ENCODE measurements at places on chromosomes 7 and 10.
A peak's percentile ranks its signal among the peaks of the same experiment; 100 is the strongest.

DNA sequence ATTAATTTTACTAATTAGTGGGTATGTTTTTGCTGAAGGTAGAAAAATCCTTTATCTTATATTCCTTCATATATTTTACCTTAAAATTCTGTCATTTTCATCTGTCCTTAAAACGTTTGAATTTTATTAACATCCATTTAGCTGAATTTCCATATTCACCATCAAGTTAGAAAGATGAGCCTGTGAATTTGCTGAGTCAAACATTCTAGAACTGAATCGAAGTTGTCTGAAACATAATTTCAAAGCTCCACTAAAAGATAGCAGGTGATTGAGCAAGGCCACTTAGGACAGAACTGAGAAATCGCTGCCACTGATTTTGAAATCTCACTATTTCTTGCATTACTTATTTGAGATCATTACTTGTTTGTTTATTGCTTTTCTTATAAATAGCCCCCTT, 17.5 kb downstream of the HGF start:
- H3K4me3 ChIP-seq, result no peak overlapping the region
- no peak for DNase-seq
- no peaks in the 10 kb centered on the region for H3K36me3 ChIP-seq
- H3K4me1 ChIP-seq, result no peaks in the 10 kb centered on the region
- no peaks in the 10 kb centered on the region for H3K27me3 ChIP-seq
- no peak overlapping the region for H3K27ac ChIP-seq

DNA sequence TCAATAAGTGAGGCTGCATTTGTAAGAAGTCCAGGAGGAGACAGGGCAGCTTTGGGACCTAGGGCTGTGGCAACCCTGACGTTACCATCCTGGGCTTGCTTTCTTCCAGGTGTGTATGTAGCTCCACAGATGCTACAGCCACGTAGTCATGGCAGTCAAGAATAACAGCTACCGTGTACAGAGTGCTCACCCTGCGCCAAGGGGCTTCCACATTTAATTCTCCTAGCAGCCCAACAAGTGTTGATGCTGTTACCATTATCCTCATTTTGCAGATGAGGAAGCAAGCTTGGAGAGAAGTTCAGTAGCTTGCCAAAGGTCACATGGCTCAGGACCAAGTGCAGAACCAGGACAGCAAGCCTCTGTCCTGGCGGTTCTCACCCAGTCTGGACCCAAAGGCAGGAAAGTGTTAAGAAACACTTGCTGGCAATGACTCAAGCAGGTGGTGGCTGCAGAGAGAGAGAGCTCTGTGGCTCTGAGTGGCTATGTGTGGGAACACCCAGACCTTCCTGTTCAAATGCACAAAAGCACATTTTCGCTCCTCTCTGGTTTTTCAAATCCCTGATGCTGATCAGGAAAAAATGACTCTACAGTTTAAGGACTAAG, 89.8 kb downstream of the CREM start:
- no peak for DNase-seq
- H3K4me3 ChIP-seq, result no peak overlapping the region
- H3K36me3 ChIP-seq, result no peaks in the 10 kb centered on the region
- no peaks in the 10 kb centered on the region for H3K27me3 ChIP-seq
- peak overlapping the region; percentile 53 for H3K27ac ChIP-seq

- no peaks in the 10 kb centered on the region for H3K27me3 ChIP-seq
- no peak for DNase-seq
- H3K36me3 ChIP-seq, result no peaks in the 10 kb centered on the region
Measured at GRCh38 chr10:72173619-72174296, 42.1 kb upstream of the ANAPC16 start.

DNA sequence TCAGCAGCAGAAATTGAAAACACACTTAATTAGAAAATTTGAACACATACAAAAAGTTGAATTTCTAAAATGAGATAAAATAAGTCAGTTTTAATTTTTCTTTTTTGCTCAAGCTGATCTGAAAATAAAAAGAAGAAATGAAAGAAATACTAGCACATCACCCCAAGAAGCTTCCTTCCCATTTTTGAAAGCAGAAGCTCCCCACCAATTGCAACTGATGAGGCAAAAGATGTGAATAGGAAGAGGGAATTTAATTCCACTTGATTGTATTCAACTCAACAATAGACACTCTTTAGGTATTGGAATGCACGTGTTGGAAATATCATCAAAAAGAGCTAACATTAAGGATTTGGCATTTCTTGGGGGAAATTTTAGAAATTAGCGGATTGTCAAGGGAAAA, 175.8 kb downstream of the TRIL start:
- no peaks in the 10 kb centered on the region for H3K36me3 ChIP-seq
- H3K4me1 ChIP-seq, result no peaks in the 10 kb centered on the region
- no peak overlapping the region for H3K27ac ChIP-seq
- DNase-seq, result no peak
- no peak overlapping the region for H3K4me3 ChIP-seq
- no peaks in the 10 kb centered on the region for H3K27me3 ChIP-seq

DNA sequence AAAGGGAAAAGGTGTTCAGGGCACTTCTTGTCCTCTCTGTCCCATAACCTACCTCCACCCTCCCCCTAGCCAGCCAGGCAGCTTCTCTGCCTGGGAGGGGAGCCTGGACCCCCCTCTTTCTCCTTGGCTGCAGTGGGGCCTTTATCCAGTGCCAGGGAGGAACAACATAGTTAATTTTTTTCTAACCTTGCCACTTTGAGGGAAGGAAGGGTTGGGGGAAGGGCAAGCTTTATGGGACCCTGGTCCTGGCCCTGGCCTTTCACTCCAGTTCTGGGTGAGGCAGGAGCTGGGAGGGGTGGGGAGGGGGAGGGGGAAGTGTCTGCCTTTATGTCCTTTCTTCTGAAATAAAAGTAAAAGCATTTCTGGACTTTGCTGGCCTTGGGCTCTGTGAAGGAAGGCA, 4.5 kb downstream of the VGF start:
- H3K36me3 ChIP-seq, result no peaks in the 10 kb centered on the region
- H3K4me3 ChIP-seq, result no peak overlapping the region
- no peak for DNase-seq
- H3K27ac ChIP-seq, result no peak overlapping the region
- H3K27me3 ChIP-seq, result peaks cover 52% of the 10 kb centered on the region

- no peak overlapping the region for H3K27ac ChIP-seq
- H3K36me3 ChIP-seq, result peaks cover 67% of the 10 kb centered on the region
- H3K27me3 ChIP-seq, result no peaks in the 10 kb centered on the region
Measured at GRCh38 chr7:44117801-44118429, 5.4 kb downstream of the POLD2 start.

GRCh38 chr10:92451431-92451830, 122.5 kb downstream of the IDE start:
- no peaks in the 10 kb centered on the region for H3K4me1 ChIP-seq
- H3K27me3 ChIP-seq, result no peaks in the 10 kb centered on the region
- no peaks in the 10 kb centered on the region for H3K36me3 ChIP-seq
- no peak for DNase-seq
- H3K27ac ChIP-seq, result no peak overlapping the region

- no peak for DNase-seq
- no peaks in the 10 kb centered on the region for H3K36me3 ChIP-seq
- H3K4me1 ChIP-seq, result no peaks in the 10 kb centered on the region
- H3K4me3 ChIP-seq, result no peak overlapping the region
- no peaks in the 10 kb centered on the region for H3K27me3 ChIP-seq
Measured at GRCh38 chr10:65950075-65950474, 975.8 kb upstream of the LRRTM3 start.

DNA sequence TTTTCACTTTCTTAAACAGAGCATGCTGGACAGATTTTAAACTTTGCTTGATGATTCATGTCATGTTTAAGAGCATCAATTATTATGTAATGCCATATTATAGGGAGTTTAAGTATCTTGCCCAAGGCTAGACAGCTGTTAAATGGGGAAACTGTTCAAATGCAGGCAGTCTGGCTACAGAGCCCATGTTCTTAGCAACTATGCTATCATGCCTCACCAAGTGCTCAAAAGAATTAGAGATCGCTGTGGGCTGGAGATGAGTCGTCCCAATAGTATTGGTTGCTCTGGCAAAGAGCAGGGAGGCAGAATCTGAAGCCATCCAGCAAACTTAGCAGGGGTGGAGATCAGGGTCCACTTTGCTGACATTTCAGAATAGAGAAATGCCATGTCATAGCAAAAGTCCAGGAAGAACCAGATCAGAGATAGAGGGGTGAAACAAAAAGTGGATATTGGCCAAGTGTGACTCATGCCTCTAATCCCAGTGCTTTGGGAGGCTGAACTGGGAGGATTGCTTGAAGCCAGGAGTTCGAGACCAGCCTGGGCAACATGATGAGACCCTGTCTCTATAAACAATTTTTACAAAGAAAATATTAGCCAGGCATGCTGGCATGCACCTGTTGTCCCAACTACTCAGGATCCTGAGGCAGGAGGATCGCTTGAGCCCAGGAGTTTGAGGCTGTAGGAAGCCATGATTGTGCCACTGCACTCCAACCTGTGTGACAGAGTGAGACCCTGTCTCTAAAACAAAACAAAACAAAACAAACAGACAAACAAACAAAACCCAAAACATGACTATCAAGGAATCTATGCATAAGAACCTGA, 57.8 kb downstream of the BAMBI start:
- no peak overlapping the region for H3K27ac ChIP-seq
- no peaks in the 10 kb centered on the region for H3K27me3 ChIP-seq

DNA sequence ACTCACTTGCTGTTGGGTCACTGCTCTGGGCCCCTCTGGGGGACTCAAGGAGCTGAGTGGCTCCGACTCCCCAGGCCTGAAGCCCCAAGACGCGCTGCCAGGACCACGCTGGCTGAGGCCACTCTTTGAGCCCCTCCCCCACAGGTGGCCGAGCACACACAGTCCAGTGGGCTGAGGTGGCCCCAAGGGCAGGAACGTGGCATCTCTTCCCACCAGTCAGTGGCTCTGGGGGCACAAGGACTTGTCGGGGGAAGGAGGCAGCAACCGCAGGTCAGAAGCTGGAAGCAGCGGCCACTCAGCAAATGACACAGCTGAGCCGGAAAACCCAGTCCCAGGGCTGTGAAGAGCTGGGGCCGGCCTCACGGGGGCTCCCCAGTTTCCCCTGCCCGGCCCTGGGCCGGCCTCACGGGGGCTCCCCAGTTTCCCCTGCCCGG, 24.1 kb downstream of the GRIFIN start:
- H3K36me3 ChIP-seq, result no peaks in the 10 kb centered on the region
- no peaks in the 10 kb centered on the region for H3K27me3 ChIP-seq
- H3K4me1 ChIP-seq, result peaks cover 7% of the 10 kb centered on the region
- peak overlapping the region; percentile 26 for H3K4me3 ChIP-seq
- DNase-seq, result peak; percentile 29

DNA sequence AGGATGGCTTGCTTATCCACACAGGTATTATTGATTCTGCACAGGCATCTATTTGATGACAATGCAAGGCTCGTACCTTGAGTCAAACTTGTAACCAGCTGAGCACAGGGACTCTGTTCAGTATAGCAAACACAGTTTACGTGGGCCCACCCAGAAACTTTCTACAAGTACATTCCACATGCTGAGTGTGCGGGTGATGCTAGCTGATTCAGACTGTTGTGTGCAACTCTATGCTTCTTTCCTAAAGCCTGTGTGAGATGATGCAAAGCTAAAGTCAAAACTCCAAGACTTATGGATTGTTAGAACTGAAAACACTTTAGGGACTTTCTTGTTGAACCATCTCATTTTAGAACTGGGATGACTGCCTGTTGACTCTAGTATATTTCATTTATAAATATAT, 21.5 kb upstream of the CALD1 start:
- H3K4me1 ChIP-seq, result no peaks in the 10 kb centered on the region
- no peaks in the 10 kb centered on the region for H3K36me3 ChIP-seq
- no peaks in the 10 kb centered on the region for H3K27me3 ChIP-seq

GRCh38 chr10:4678951-4679671, 146.9 kb upstream of the AKR1E2 start:
- no peak for DNase-seq
- H3K27ac ChIP-seq, result no peak overlapping the region
- H3K4me1 ChIP-seq, result peaks cover 19% of the 10 kb centered on the region
- no peaks in the 10 kb centered on the region for H3K27me3 ChIP-seq
- H3K36me3 ChIP-seq, result no peaks in the 10 kb centered on the region

All from left lung (tissue), 14 donors.